ENCODE measurements at places on chromosomes 5 and 9.

GRCh38 chr5:138471052-138471361 lies 5.7 kb downstream of the EGR1 start:
- no peak for DNase-seq

- DNase-seq: peak; percentile 84
These were observed 200.0 kb upstream of the S1PR3 start for GRCh38 chr9:88791105-88791805.

DNA sequence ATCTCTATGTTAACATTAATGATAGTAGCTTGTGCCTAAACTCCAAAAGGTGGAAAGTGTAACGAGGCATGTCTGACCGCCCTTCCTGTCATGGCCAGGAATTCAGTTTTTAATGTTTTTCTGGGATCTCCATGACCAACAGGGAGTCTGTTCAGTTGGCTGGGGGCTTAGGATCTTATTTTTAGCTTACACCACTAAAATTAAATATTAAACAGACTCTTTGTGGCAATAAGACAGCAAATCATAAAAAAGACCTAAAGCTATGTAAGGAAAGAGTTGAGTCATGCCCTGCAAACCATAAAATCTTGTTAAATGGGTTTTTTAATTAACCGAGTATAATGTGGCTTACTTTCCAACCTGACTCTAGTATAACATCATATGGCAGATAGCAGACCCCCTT lies 247.8 kb downstream of the DIRAS2 start:
- peak; percentile 6 for DNase-seq

- no peak for DNase-seq
These were observed 1115.5 kb downstream of the TAF11L14 start for GRCh38 chr5:18749763-18750162.

DNA sequence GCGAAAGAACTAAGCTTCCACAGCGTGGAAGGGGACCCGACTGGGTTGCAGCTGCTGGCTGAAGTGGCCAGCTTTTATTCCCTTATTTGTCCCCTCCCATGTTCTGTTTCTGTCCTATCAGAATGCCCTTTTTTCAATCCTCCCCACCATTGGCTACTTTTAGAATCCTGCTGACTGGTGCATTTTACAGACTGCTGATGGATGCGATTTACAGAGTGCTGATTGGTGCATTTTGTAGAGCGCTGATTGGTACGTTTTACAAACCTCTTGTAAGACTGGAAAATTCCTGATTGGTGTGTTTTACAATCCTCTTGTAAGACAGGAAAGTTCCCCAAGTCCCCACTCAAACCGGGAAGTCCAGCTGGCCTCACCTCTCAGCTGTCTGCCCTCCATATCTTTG lies 50.7 kb downstream of the KLF9 start:
- DNase-seq: no peak

- peak; percentile 91 for DNase-seq
These were observed 382.2 kb upstream of the TLE4 start for GRCh38 chr9:79189511-79189924.

- DNase-seq: no peak
These were observed 143.4 kb downstream of the PALM2AKAP2 start for GRCh38 chr9:109923471-109923760.

DNA sequence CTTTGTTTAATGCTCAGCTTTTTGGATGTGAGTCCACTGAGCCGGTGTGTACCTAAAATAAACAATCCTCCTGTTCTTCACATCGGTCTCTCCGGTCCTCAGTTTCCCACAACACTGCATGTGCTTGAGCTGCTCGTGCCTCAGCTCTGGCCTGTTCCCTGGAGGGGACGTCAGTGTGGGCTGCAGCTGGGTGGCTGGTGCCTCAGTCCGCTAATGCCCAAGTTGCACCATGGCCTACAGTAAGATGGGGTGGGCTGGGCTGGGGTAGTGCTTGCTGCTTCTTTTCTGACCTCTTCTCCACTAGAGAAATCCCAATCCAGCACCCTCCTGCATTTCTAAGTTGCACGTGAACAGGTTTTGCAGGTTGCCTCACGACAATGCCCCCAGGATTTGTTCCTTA lies 595 bp upstream of the BTNL9 start:
- DNase-seq: no peak

- DNase-seq: no peak
These were observed 140.2 kb downstream of the FBN2 start for GRCh38 chr5:128397876-128398275.

GRCh38 chr5:34034534-34035327 lies 8.3 kb downstream of the C1QTNF3 start:
- DNase-seq: no peak

- DNase-seq: peak; percentile 76
These were observed 103.6 kb downstream of the PIK3R1 start for GRCh38 chr5:68318955-68319705.

- no peak for DNase-seq
These were observed 387.1 kb upstream of the IZUMO3 start for GRCh38 chr9:24932785-24933184.

GRCh38 chr5:81068635-81069034 lies 108.5 kb downstream of the RASGRF2 start:
- DNase-seq: no peak

GRCh38 chr9:115378241-115378640 lies 260.3 kb upstream of the TNC start:
- peak; percentile 45 for DNase-seq

- DNase-seq: no peak
These were observed 49.1 kb downstream of the G3BP1 start for GRCh38 chr5:151820903-151821302.

- no peak for DNase-seq
These were observed 21.3 kb downstream of the SLC12A7 start for GRCh38 chr5:1090538-1090937.

DNA sequence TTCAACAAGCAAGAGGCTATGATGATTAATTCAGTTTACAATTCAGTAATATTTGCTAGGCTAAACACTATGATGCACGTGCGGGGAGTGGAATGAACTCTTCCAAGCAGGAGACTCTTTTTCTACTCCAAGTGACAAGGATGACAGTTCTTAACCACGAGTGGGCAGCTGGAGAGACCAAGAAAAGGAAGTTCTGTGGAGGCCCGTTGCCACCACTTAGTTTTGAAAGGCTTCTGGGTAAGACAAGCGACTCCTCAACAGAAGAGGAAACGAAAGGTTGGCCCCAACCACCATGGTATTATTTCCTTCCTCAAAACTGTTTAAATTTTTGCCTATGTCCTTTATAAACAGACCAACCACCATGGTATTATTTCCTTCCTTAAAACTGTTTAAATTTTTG lies 2.8 kb downstream of the DCAF12 start:
- no peak for DNase-seq

- DNase-seq: no peak
These were observed 56.8 kb upstream of the CPEB4 start for GRCh38 chr5:173831196-173831914.

DNA sequence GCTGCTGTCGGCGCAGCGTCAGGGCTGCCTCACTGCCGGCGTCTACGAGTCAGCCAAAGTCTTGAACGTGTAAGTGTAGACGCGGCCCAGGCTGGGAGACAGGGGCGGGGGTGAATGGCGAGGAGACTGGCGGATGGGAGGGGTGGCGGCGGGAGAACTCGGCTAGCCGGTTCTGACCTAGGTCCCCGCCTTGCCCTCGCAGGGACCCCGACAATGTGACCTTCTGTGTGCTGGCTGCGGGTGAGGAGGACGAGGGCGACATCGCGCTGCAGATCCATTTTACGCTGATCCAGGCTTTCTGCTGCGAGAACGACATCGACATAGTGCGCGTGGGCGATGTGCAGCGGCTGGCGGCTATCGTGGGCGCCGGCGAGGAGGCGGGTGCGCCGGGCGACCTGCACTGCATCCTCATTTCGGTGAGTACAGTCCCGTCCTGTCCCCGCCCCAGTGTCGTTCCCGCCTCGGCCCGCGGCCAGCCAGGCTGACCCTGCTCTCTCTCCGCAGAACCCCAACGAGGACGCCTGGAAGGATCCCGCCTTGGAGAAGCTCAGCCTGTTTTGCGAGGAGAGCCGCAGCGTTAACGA lies 745 bp downstream of the GADD45G start:
- peak; percentile 58 for DNase-seq

GRCh38 chr5:85132269-85132668 lies 747.6 kb upstream of the EDIL3 start:
- peak; percentile 74 for DNase-seq

- DNase-seq: peak; percentile 67
These were observed 106.5 kb downstream of the ANKRD55 start for GRCh38 chr5:56126487-56127179.

- no peak for DNase-seq
These were observed 26.9 kb downstream of the RASEF start for GRCh38 chr9:83036043-83036442.

- no peak for DNase-seq
These were observed 20.9 kb upstream of the GZMA start for GRCh38 chr5:55081541-55081940.

DNA sequence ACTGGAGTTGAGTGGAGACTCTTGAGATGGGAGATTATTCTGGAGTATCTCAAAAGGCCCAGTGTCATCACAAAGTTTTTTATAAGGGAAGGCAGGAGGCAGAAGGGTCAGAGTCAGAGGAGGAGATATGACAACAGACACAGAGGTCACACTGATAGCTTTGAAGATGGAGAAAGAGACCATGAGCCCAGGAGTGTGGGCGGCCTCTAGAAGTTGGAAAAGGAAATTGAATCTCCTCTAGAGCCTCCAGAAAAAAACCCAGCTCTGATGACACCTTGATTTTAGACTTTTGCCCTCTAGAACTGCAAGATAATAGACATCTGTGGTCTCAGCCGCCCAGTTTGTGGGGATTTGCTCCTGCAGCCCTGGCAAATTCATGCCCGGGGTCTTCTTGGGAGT lies 64.8 kb upstream of the SPTLC1 start:
- DNase-seq: no peak

- DNase-seq: no peak
These were observed 2.6 kb downstream of the VLDLR start for GRCh38 chr9:2624051-2624682.

- no peak for DNase-seq
These were observed 20.2 kb upstream of the TLE4 start for GRCh38 chr9:79551586-79551985.

DNA sequence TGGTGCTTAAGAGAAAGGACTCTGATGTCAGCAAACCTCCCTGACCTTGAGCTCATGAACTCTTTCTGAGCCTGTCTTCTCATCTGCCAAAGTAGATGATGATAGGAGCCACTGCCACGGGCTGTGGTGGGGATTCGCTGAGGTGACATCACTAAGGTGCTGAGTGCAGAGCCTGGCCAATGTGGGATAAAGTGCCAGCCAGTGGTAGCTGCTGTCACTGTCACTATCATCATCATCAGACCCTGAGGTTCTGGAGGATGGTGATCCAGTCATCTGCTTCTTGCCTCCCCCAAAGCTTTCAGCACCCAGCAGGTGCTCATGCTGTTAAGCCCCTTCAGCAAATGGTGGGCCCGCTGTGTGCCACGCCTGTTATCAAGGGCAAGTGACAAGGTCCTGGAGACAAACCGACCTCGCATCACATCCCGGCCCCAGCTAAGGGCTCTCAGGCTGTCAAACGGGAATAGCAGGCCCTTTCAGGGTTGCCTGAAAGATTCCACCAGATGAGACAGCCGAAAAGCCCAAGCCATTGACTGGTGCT lies 6.4 kb downstream of the FPGS start:
- no peak for DNase-seq

DNA sequence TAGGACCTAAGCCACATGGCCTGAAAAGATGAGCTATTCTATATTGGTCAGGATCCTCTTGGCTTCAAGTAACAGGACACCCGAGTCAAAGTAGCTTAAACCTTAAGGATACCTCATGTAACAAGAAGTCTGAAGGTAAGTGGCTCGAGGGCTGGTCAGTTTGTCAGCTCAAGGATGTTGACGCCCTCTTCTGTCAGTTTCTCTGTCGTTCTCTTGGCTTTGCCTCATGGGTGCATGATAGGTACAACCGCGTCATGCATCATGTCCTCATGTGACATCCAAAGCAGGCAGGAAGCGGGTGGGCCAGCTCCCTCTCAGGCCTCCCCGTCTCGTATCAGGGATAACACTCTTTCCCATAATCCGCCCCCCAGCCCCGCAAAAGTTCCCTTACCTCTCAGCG lies 22.1 kb upstream of the TCERG1 start:
- DNase-seq: no peak

GRCh38 chr9:123657099-123657498 lies 272.8 kb downstream of the DENND1A start:
- DNase-seq: no peak

DNA sequence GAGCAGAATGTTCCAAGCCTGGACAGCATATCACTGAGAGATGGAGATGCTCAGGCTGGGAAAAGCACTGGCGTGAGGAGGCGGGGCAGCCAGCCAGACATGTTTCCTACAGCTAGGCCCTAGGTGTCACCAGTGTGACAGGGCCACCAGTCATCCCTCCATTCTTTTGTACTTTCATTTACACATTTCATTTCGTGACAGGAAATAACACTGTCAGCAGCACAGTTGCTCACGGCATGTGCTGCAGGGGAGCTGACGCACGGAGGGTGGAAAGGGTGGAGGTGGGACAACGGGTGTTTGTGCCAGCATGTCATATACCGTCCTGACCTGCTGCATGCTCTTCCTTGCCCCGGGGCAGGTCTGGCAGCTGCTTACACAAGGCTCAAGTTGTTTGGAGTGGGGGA lies 14.8 kb upstream of the CEMIP2 start:
- peak; percentile 35 for DNase-seq

DNA sequence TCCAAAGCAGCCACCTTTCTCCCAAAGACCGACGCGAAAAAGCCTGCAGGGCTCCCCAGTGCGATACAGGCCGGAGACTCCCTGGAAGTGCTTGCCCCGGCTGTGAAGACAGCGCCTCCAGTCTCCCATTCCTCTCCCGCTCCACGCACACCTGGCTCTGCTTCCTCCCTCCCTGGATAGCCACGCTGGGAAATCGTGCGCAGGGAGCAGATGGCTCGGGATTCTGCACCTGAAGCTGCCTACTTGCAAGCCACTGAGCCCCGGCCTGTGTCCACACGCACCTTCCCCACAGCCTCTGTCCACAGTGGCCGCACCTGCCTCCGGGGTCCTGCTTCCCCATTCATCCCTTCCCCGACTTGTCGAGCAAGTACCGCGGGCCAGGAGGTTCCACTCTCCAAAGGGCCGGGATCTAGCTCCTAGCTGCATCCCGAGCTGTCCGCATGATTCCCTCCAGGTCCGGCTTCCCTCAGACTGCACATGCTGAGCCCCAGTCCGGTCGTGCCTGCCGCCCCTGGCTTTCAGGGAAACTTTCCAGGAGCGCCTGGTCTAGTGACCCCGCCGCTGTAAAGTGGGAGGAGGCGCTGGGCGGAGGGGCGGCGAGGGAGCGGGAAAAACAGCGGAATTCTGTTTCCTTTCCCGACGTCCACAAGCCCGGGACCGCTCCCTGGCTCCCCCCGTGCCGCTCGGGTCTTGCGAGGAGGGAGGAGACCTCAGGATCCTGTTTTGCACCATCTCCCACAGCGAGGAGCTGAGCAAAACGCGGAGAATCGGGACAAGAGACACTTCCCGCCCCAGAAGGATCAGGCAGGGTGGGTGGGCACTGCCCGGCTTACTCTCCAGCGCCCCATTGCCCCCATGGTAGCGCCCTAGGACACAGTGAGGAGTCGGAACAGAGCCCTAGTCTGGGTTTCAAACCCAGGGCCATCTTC lies 2.0 kb downstream of the SEMA6A start:
- no peak for DNase-seq

- peak; percentile 69 for DNase-seq
These were observed 19.5 kb downstream of the XRCC4 start for GRCh38 chr5:83096660-83097339.

Data from fibroblast of skin of right biceps (primary cell).